ENCODE measurements at places on chromosomes 16 and 17. TPM values are rescaled to one million over a fixed set of nuclear protein-coding genes. Genes with fewer than 3 reads are reported as not detected.

ABCA8 gene
- total RNA-seq = 0.60 TPM

TBC1D3C gene
- not detected for total RNA-seq

ERN2 gene
- not detected for total RNA-seq

TMEM100 gene
- not detected for total RNA-seq

CCL4 gene
- total RNA-seq = not detected

TSNAXIP1 gene
- total RNA-seq = 0.95 TPM

ACSM2A gene
- total RNA-seq = not detected

CCL16 gene
- 0.51 TPM for total RNA-seq

ZFHX3 gene
- 18.8 TPM for total RNA-seq

KRT23 gene
- not detected for total RNA-seq

RSKR gene
- total RNA-seq = 20.1 TPM

ANKRD40CL gene
- not detected for total RNA-seq

KRT9 gene
- not detected for total RNA-seq

KRTAP4-1 gene
- total RNA-seq = not detected

SLFN11 gene
- total RNA-seq = 95.0 TPM

CD68 gene
- 2.9 TPM for total RNA-seq

TEX19 gene
- not detected for total RNA-seq

KRTAP4-6 gene
- total RNA-seq = not detected

DUS1L gene
- total RNA-seq = 92.9 TPM

OR4D1 gene
- not detected for total RNA-seq

ABCA3 gene
- total RNA-seq = 36.0 TPM

OR1F1 gene
- total RNA-seq = not detected

PPP1R9B gene
- total RNA-seq = 58.3 TPM

MT3 gene
- total RNA-seq = not detected

LRRC37A gene
- 0.88 TPM for total RNA-seq

GRB7 gene
- not detected for total RNA-seq

CHMP6 gene
- total RNA-seq = 42.6 TPM

C1QL1 gene
- total RNA-seq = 0.35 TPM

VAMP2 gene
- 35.9 TPM for total RNA-seq

PHAF1 gene
- total RNA-seq = 16.1 TPM

ARL5C gene
- not detected for total RNA-seq

RAPGEFL1 gene
- 13.4 TPM for total RNA-seq

CDH16 gene
- total RNA-seq = not detected

HIGD1B gene
- not detected for total RNA-seq

CCNF gene
- 48.9 TPM for total RNA-seq

LYZL6 gene
- total RNA-seq = not detected

CLEC18B gene
- 0.49 TPM for total RNA-seq

ITGA2B gene
- total RNA-seq = 0.48 TPM

VASN gene
- total RNA-seq = 0.14 TPM

ARHGAP23 gene
- 190 TPM for total RNA-seq

KRT24 gene
- total RNA-seq = not detected

ACSF3 gene
- 32.7 TPM for total RNA-seq

WFIKKN1 gene
- 0.28 TPM for total RNA-seq

TEX14 gene
- not detected for total RNA-seq

MYO18A gene
- 20.6 TPM for total RNA-seq

NACA2 gene
- total RNA-seq = not detected

LLGL2 gene
- total RNA-seq = 5.4 TPM

Data from endothelial cell of umbilical vein (primary cell).